ENCODE measurements at places on chromosomes 7 and 10.

- DNase-seq = no peak
Measured at GRCh38 chr10:130354573-130354954, 218.4 kb downstream of the GLRX3 start.

- no peak for DNase-seq
Measured at GRCh38 chr7:111495173-111495810, 67.0 kb downstream of the IMMP2L start.

GRCh38 chr10:117761695-117762094, 219.1 kb downstream of the EMX2 start:
- no peak for DNase-seq

DNA sequence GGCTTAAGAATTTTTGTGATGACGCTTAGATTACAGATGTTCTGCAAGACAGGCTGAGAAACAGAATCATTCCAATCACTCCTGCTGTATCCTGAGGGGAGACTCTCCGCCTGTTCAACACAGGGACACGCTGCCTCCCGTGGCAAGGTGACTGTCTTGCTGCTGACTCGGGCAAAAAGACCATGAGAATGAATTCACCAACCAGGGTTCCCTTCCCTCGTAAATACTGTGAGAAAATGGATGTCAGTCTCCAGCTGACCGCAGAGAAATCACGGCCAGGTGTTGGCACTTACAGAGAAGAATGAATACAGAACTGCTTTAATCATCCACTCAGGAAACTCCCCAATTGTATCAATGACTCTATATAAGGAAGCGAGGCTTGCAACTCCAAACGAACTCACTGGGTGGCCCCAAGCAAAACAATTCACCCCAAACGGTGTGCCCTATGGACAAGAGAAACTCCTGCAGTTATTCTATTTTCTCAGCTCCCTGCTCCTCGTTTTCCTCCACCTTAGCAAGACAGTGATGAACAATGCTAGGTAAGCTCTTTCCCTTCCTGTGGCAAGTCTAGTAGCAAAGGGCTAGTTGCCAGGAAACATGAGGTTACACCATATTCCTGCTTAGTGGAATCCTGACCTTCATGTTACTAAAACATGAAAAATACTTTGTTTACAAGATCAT, 22.8 kb downstream of the GNA12 start:
- DNase-seq = no peak

GRCh38 chr10:6958254-6958653, 378.2 kb upstream of the PRKCQ start:
- DNase-seq = no peak

DNA sequence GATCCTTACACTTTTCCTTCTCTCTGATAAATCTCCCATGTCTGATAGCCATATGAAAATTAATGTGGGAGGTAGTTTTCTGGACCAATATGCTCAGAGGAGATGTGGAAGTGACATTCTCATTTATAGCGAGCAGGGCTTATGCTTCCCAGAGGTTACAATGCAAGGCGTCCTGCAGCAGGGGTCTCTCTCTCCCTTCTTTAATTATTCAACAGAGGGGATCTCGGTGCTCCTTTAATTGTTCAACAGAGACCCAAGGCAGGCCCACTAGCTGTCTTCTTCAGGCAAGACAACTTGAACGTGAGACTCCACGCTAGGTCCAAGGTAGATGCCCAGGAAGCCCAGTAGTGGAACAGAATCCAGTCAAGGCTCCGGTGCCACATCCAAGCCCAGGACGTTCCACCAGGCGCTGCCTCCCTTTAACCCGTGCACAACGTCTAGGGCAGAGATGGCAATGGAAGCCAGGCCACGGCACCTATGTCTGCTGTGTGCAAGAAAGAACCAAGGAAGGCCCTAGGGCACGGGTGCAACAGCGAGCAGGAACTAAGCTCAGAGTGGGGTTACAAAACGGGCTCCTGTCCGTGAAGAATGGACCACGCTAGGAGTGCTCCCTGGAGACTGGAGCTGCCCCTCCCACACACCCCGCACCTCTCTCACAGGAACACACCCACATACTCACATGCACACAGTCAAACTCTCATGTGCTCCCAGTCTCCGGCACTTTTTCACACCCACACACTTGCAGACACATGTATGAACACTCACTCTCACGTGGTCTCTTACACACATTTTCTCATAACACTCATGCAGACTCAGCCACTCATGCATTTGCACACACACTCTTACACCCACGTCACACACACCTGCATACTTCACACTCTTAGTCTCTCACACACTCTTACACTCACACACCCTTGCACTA, 230.4 kb downstream of the TNS3 start:
- no peak for DNase-seq

DNA sequence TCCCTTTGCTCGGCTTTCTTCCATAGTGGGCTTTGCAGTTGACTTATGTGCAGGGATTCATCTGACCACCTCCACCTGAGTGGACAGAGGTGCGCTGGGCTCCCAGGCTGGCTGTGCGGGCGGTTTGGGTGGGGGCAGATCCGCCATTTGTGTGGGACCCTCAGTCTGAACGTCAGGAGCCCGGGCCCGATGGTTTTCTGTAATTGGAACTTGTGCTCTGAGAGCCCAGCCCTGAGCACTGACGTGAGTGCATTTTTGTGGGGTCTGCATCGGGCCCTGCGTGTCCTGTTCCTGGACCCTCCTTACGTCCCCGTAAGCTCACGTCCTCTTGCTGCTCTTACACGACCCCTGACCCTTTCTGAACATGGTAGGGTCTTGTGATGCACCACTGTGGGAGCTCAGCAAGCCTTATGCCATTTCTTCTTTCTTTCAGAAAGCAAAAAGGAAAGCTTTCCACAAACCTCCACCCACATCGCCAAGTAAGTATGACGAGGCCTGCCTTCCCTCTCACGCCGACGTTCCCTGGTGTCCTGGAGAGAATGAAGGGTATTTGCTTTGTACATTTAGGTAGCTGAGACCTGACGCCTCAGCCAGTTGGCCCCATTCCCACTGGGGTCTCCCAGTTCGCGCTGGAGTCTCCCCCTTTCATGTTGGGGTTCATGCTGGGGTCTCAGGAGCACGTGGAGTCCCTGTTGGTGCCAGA, 9.9 kb downstream of the IQCE start:
- DNase-seq = no peak

DNA sequence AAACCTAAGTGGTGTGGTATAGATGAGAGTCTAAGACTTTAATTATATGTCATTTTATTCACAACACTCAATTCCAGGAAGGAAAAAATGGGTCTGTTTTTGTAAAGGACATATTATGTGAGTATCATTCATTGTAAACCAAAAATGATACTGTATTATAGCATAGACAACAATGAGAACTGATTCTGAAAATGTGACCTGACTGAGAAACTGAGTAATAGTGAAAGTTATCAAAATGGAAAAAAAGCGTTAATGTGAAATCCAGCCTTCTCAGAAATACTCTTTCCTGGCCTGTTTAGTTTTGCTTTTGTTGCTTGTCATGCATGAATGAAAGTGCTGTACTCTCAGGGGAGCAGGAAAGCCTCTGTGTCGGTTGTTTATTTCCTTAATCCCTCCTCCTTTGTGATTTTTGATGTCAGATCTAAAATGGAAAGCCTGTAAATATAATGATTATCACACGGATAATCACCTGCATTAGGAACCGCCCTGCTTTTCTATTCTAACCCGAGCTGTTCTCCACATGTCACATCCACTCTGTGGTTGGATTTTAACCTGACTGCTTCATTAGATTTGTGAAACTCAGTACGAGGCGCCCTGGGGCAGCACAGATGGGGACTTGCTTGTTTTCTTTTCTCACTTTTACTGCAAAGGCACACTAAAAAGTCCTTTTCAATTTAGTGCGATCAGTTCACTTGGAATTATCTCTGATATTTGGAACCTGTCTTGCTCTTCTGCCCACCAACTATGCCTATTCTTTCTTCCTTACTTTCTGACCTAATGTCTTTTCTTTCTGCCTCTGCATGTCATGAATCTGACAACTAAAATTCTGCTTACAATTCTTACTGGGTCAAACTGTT, 240.9 kb upstream of the KAT6B start:
- peak; percentile 34 for DNase-seq

- DNase-seq = no peak
Measured at GRCh38 chr10:15200626-15201025, 32.1 kb upstream of the NMT2 start.

DNA sequence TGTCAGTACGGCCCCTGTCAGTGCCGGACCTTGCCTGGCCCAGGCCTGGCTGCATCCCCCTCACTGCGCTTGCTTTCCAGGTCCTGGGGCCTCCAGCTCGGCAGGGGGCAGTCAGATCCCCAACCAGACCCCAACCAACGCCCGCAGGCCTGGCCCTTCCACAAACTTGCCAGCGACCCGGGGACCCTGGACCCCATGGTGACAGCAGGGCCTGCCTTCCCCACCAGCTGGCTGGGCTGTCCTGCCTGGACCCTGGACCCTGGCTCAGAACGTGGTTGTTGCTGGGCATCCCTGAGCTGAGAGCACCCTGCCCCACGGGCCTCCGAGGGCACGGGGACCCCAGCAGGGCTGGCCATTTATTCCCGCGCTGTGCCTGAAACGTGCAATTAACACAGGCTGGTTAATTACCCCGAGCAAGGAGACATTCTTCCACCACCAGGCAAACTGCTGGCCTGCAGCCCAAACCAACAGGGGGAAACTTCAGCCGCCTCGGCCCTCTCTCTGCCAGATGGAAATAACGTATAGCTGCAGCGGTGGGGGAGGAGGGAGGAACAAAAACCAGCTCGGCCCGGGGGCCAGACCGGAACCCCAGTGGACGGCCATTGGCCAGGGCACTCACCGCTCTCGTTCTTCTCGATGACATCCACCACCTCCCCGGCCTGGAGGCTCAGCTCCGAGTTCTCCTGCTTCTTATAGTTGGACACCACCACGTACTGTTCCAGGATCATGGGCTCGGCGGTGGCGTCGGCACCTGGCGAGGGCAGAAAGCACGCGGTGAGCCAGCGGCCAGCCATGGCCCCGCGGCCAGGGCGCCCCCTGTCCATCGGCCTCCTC, 167.1 kb downstream of the NEURL1 start:
- DNase-seq = no peak

DNA sequence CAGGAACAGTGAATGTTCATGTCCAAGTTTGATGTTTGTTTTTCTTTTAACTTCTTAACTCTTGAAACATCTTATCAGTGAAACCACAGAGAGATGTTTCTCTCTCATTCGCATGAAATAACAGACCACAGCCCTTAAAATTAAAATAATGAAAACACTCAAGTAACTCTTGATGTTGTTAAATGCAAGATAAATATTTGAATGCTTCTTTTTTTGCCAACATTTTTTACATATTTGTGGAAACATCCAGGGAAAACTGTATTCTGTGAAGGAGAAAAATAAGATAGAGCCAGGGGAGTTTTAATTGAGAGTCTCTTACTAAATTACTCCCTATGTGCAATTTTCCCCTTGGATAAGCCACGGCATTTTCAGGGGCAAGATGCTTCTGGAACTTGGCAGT, 361.8 kb upstream of the MGMT start:
- DNase-seq = no peak

- DNase-seq = no peak
Measured at GRCh38 chr10:114513381-114513792, 109.1 kb upstream of the AFAP1L2 start.

- no peak for DNase-seq
Measured at GRCh38 chr7:128036226-128036940, 5.1 kb upstream of the LRRC4 start.

GRCh38 chr7:127638197-127638596, 13.8 kb upstream of the SND1 start:
- DNase-seq = no peak

- peak; percentile 60 for DNase-seq
Measured at GRCh38 chr10:97210543-97210960, 24.8 kb upstream of the SLIT1 start.

DNA sequence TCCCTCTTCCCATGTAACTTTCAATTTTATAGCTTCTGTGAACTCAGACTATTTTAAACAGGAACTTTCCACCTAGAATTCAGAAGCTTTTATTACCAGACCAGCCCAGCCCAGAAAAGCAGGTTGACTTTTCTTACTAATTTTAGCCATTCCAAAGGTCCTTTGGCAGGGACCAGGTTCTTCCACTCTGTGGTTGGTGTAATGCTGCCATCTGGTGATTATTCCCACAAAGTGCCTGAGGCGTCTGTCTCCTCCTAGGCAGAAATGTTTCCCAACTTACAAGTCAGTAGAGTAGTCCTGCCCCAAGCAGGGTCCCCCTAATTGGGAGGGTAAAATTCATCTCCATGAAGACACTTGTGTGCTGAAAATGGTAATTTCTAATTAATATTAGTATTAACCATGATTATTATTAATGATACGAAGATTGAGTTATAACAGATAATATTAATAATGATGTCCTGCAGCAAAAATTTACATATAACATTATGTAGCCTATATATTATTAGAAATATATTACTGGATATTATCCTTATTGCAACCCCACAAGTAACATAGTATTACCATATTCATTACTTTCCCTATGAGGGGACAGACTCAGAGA, 53.0 kb upstream of the PPP1R17 start:
- no peak for DNase-seq

DNA sequence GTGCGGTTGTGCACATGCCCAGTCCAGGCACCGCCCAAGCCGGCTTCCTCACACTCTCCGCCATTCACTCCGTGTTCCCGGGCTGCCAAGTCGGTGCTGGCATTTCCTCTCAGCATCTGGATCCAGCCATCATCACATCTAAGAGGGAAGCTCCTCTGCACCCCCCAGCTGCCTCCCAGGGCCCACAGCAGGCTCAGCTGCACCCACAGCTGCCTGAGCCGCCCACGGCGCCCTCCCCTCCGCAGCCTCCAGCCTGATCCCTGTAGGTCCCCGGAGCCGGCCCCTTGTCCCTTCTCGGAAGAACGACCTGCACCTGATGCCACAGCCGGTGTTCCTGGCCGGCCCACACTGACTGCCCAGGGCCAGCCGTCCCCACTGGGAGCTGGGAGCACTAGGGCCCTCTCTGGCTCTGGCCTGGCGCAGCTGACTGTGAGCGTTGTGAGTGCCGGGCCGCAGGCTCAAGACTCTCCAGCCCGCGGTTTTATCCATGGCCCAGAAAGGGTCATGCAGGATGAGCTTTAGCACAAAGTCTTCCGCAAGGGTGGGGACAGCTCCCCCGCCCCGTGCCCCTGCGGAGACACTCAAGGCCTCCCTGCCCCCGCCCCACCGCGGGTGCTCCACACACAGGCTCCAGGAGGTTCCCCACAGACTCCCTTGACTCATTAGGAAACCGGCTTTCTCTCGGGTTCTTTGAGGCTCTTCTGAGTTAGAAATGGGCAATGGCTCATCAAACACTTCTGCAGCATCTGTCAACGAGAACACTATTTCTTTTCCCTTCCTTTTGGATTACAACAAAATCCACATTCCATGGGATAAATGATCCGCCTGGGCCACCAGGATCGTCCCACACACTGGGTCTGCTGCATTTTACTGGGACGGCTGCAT, 31.2 kb downstream of the CFAP46 start:
- no peak for DNase-seq
